ENCODE measurements at places on chromosomes 4 and X.

- DNase-seq: no peak
Observed at GRCh38 chrX:78548012-78548411, 111.1 kb downstream of the RTL3 start.

DNA sequence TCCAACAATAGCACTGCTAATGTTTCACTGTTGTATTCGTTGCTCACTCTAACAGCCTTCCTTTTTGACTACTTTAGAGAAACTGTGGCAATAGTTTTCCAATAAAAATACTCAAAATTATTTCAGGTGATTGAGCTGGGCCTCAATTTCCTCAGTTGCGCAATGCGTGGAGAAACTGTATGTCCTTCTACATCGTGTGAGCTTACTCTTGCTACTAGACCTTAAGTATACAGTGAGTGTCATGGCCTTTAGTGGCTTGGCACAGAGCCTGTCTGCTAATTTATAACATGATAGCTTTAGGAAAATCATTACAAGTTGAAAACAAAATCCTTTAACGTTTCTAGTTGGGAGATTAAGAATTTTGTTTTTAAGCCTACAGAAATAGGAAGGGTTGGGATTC is 114.5 kb downstream of the COL4A6 start:
- no peak for DNase-seq

DNA sequence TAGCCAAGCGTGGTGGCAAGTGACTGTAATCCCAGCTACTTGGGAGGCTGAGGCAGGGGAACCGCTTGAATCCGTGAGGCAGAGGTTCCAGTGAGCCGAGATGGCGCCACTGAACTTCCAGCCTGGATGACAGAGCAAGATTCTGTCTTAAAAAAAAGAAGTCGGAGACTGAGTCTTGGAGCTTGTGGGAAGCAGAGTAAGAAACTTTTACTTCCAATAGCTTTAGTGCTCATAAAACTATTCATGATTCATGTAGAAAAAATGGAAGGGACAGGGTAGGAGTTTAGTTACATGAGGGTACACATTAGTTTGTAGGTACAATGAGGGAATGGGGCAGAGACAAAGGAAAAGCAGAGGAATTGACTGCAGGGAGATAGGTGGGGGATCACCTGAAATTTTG is 19.3 kb downstream of the RAP2C start:
- no peak for DNase-seq

- DNase-seq: no peak
Observed at GRCh38 chr4:37968747-37969146, 8.5 kb downstream of the PTTG2 start.

DNA sequence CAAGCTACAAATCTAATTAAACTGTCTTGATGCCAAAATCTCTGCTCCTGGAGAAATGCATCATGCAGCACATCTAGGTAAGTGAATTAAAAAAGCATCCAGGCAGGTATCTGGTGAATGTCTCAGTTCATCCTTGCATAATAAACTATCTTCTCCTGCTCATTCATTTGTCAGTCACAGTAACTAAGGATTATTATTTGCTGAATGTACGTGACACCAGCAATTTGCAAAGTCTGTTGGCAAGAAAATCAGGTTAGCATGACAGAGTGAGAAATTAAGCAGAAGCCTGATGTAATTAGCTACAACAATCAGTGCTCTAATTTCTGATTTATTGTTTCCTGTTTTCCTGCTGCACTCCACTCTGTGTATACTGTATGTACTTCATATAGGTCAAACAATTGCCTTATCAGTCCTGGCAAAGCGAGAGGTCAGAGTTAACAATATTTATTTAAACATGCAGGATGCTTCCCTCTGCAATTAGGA is 213.6 kb downstream of the FBXO8 start:
- DNase-seq: no peak

- DNase-seq: no peak
Observed at GRCh38 chrX:45771114-45771513, 570.4 kb upstream of the DIPK2B start.

DNA sequence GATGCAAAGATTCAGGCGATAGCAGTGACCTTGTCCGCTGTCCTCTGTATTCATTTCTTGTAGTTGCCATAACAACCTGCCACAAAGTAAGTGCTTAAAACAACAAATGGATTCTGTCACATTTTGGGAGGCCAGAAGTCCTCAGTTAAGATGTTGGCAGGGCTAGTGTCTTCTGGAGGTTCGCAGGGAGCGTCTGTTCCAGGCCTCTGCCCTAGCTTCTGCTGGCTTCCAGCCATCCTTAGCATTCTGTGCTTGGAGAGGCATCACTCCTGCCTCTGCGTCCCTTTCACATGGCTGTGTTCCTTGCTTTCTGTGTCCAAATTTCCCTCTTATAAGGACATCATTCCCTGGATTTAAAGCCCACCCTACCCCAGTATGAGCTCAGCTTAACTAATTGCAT is 31.5 kb upstream of the ZNF185 start:
- DNase-seq: no peak

- DNase-seq: no peak
Observed at GRCh38 chrX:40083120-40083978, 14.4 kb downstream of the BCOR start.

GRCh38 chr4:14636563-14636962 is 365.7 kb upstream of the CPEB2 start:
- no peak for DNase-seq

DNA sequence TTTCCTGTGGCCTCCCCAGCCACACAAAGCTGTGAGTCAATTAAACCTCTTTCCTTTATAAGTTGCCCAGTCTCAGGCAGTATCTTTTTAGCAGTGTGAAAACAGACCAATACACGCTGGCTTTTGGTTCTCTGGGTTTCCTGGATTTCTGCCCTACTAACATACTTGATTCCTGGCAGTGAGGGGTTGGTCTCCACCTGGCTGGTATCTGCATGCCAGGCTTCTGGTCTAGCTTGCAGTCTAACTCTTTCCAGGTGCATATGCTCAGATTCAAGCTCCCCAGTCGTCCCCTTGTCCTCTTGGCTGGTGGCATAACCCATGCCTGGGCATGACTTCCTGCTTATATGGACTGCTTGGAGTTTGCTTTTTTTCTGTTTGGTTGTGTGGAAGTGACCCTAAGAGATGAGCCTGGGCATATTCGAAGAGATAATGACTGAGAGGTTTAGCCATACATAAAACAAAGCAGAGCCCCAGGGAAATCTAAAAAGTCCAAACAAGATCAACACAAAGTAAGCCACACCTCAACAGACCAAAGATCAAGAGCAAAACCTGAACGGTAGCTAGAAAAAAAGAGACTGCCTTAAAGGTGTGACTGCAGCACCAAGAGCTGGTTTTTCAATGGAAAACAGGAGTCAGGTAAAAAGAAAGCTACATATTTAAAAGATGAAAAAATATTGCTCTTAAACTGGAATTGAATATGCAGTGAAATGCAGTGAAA is 102.1 kb upstream of the STS start:
- no peak for DNase-seq

- no peak for DNase-seq
Observed at GRCh38 chrX:48086082-48086481, 14.6 kb upstream of the ZNF630 start.

GRCh38 chr4:140654495-140654814 is 85.7 kb upstream of the UCP1 start:
- DNase-seq: no peak

DNA sequence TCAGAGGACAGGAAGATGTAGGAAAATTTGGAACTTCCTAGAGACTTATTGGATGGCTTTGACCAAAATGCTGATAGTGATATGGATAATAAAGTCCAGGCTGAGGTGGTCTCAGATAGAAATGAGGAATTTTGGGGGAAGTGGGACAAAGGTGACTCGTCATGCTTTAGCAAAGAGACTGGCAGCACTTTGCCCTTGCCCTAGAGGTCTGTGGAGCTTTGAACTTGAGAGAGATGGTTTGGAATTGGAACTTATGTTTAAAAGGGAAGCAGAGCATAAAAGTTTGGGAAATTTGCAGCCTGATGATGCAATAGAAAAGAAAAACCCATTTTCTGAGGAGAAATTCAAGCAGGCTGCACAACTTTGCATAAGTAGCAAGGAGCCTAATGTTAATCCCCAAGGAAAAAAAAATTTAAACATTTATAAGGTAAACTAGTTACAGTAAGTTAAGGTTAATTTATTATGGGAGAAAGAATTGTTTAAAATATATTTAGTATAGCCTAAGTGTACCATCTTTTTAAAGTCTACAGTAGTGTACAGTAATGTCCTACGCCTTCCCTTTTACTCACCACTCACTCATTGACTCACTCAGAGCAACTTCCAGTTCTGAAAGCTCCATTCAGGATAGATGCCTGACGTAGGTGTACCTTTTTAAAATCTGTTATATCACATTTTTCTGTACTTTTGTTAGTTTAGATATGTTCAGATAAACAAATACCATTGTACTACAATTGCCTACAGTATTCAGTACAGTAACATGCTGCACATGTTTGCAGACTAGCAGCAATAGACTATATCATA is 101.2 kb downstream of the FAM13A start:
- DNase-seq: no peak

DNA sequence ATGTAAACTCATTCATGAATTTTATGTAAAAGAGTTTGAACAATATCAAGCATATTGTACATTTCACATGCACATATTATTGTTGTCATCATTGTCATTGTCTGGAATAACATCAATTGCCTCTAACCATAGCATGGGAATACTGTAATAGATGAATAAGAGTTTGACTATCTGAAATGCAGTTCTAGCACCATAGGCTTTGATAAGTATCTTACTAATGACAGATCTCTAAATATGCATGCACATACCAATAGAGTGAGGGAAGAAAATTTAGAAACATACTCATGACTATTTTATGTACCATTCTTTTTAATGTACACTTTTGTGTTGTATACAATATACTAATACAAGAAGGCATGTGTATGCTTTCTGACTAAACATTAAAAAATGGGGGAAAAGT is 161.6 kb upstream of the SPRY1 start:
- no peak for DNase-seq

DNA sequence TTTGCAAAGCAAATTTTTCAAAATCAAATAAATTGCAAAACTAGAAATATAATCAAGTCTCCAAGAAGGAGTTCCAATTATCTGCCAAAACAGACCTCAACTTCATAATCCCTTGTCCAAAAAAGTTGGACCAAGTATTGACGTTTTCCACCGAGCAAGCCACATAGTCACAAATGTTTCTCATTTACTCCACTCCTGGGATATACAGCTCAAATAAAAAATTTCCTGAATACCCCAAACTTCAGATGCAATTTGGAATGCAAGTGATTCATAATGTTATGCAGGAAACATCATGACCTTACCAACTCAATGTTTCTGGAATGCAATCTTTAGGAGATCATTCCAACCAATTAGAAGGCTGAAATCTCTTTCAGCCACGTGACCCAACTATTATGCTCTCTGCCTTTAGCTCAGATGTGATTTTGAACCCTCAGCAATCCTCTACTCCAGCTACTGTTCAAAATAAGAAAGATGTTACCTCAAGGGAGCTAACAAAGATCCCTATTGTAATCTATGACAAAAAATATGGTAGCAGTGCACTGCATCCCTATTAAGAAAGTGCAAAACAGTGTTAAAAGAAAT is 72.4 kb downstream of the PRDM5 start:
- DNase-seq: no peak

- DNase-seq: no peak
Observed at GRCh38 chr4:2663275-2663674, 92.9 kb downstream of the TNIP2 start.

DNA sequence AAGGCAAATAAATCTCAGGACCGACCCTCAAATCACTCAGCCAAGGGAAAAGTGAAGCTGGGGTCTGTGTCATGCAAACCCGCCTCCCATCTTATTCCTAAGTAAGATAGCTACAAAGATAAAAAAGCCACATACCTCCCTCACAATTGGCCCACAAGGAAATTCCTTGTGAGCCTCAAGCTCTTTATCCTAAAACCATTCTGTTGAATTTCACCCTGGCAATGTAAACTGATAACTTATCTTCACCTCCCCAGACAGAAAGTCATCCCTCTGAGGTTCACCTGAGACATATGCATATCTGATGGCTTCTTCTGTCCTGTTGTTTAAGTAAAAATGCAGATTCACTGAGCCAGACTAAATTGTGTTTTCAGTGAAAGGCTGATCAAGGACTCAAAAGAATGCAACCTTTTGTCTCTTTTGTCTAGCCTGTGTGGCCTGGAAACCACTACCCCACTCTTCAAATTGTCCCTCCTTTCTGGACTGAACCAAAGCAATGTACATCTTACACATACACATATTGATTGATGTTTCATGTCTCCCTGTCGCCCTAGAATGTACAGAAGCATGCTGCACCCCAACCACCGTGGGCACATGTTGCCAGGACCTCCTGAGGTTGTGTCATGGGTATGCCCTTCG is 91.3 kb downstream of the MFAP3L start:
- no peak for DNase-seq

DNA sequence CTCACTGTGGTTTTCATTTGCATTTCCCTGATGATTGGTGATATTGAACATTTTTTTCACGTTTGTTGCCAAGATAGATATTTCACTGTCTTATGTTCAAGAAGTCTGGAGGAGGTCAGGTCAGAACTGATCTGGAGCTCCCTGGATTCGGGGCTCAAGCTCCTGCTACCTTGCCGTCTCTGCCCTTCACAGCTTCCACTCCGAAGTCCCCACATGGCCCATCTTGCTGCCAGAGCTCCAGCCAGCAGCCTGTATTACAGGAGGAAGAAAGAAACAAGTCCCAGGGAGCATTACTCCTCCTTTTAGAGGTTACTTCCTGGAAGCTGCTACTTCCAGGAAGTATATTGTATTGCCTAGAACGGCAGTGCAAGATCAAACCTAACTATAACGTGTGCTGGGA is 17.9 kb upstream of the CDKN2AIP start:
- no peak for DNase-seq

- DNase-seq: no peak
Observed at GRCh38 chr4:169079942-169080827, 70.1 kb upstream of the CBR4 start.

GRCh38 chrX:40043895-40044294 is 53.9 kb downstream of the BCOR start:
- no peak for DNase-seq

- DNase-seq: no peak
Observed at GRCh38 chrX:11537141-11537540, 128.6 kb downstream of the ARHGAP6 start.

DNA sequence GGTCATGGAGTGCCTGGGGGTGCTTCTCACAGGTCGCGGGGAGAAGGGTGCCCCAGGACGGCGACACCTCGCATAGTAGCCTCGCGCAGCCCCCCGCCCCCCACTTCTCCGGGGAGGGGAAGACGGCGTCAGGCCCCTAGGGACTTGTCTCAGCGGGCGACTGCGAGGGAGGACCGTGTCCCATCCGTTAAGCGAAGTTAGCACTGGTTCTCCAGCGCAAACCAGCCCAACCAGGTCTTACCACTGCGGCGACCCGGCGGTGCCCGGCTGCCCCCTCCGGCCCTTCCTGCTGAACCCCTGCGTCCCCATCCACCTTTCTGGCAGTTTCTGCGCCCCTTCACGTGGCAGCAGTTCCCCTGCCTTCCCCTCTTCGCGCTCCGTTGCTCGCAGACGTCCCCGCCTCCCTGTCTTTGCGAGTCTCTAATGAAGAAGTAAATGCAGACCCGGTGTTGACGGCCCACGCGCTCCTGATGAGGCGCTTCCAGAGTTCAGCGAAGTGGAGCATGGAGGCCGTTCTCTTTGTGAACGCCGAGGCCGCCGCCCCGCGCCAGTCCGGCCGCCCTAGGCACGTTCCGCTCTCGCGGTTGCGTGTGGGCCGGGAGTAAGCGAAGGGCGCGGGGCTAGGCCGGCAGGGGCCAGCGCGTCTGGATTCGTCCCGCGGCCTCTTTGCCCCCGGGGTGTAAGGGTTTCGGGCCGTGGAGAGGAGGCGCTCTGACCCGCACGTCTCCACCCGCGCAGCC is 3.0 kb downstream of the SLIT2 start:
- DNase-seq: no peak
